ENCODE measurements at places on chromosomes 5 and 9.

DNA sequence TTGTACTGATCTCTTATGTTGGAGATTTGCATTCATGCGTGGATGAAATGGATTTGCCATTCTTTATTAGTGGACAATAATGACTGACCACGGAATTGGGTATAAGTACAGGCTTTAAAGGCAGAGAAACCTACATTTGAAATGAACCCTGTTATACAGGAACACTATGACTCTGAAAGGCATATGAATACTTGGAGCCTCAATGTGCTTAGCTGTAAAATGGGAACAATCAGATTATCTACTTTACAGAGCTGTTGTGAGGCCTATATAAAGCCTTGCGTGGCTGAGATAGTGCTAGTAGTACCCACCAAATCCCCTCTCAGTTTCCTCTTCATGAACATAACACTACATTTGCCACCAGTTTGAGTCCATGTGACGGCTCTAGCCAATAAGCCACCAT is 18.9 kb upstream of the MGAT1 start:
- DNase-seq = no peak

GRCh38 chr5:112734597-112734996 is 3.1 kb upstream of the APC start:
- no peak for DNase-seq

DNA sequence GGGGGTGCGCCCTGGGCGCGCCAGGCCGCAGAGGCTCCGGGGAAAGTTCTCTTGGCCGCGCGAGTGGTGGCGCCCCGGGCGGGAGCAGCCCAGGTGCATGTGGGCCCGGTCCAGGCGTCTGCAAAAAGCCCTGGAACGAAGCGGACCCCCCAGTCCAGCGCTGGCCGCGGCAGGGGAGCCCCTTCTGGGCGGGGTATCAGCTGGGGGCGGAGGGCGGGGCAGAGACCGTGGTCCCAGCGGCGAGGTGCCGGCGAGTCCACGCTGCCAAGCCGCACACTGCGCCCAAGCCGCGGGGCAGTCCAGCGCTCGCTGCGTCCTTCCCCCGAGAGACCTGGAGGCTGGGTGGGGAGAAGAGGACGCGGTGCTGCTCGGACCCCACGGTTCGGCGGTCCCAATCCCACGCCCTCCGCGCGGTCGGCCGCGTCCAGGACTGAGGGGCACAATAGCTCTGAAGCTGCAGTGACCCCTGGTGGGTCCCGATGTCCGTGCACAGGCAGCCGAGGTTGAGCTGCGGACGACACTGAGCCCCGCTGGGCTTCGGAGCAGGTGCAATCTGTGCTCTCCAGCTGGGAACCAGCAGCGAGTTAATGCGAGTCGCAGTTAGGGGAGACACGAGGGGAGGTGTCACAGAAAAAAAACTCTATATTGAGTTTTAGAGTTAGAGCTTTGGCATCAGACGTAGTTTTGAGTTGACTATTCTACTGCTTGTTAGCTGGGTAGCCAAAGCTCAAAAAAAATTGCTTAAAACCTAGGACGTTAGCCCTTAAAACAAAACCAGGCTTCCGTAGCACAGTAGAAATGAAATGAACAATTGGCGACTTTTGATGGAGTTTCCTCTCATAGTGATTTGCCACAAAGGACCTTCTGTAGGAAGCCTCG is 1.1 kb upstream of the EPB41L4A start:
- peak; percentile 72 for DNase-seq

- DNase-seq = no peak
Observed at GRCh38 chr5:178793151-178793550, 62.7 kb upstream of the ZNF354A start.

GRCh38 chr9:93708289-93708986 is 132.1 kb downstream of the PHF2 start:
- DNase-seq = no peak

DNA sequence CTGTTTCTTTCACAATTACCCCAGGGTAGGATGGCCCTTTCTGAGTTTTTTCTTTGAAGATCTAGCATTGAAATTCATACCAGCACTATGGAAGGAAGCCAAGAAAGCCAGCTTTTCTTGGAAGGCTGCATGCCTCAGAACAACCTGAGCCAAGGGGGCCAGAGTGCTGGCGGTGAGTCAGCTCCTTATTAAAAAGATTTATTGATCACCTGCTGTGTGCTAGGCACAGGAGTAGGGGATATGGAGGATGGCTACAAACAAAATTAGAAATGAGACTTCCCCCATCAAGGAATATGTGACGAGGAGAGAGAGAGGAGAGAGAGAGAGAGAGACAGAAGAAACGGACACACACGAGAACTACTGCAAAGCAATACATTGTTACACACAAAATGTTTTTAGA is 184.6 kb upstream of the PUM3 start:
- no peak for DNase-seq

GRCh38 chr5:162529209-162529608 is 461.6 kb downstream of the GABRG2 start:
- no peak for DNase-seq

DNA sequence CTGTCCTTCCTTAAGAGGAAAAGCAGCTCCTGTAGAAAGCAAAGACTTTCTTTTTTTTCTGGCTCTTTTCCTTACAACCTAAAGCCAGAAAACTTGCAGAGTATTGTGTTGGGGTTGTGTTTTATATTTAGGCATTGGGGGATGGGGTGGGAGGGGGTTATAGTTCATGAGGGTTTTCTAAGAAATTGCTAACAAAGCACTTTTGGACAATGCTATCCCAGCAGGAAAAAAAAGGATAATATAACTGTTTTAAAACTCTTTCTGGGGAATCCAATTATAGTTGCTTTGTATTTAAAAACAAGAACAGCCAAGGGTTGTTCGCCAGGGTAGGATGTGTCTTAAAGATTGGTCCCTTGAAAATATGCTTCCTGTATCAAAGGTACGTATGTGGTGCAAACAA is 42.3 kb downstream of the NR4A3 start:
- DNase-seq = no peak

DNA sequence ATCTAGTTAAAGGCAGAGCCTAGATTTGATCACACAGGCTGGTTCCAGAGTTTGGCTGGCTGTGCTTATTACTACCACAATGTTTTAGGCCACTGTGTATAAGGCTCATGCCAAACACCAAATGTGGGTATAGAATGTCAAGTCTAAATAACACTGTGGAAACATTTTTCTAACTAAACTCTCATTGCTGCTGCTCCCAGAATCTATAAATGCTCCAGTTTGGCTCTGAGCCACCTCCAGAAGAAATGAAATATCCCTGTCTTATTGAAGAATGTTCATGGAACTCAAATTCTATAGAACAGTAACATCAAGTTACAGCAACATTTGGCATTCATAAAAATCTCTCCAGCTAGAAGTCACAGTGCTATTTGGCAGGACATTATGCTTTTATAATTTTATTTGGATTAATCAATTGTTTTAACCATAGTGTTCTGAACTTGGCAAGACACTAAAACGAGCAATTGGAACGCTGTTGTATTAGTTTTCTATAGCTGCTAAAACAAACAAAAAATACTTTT is 178.1 kb upstream of the COX7C start:
- no peak for DNase-seq

DNA sequence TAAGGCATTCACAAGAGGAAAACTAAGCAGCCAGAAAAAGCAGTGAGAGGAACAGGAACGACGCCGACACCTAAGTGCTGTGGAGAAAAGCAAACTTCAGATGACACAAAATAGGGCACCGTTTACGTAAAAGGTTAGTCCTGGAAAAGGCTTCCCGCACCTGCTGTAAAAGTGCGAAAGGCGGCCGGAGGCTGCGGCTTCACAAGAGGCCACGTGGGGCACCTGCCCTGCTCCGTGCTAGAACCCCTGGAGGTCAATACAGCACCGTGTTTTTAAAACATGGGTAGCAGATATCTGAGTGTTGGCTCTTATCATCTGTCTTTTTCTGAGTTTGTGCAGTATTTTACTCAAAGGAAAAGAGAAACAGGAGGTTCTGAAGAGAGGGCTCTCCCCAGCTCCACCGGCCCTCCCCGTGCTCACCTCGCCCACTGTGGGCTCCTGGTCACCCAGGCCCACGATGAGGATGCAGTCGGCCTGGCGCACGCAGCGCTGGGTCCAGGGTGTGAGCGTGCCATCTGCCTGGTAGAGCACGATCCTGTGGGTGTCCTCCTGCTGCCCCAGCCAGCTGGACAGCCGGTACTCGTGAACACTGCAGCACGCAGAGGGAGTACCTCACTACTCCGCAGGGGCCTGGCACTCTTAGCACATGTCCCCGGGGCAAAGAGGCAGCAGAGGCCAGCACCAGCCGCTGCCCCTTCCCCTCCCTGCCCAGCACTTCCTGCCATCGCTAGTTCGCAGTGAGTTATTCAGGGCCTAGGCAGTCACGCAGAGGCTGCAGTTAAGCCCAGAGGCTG is 21.0 kb upstream of the NSMF start:
- no peak for DNase-seq

DNA sequence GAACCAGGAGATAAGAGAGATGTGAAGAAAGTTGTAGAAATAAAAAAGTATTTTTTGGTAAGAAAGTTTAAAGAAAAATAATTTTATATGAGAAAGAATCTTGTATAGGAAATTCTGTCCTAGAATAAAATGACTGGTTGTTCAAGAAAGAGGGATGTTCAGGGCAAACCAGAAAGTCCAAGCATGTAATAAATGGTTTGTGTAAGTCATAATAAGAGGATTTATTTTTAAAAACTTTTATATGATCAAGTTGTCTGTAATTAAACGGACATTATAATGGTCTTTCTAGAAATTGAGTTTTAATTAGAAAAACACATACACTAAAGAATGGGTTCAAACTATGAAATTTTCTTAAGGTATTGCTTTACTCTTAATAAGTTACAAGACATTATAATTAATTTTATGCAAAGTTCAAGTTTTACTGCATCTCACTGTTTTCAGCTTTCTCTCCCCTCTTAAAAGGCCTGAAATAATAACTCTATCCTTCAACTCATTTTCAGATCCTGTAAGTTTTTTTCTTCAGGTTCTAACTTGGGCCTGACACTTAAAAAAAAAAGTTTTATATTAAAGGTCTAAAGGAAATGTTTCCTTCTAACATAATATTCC is 56.1 kb upstream of the ZNF300 start:
- no peak for DNase-seq

DNA sequence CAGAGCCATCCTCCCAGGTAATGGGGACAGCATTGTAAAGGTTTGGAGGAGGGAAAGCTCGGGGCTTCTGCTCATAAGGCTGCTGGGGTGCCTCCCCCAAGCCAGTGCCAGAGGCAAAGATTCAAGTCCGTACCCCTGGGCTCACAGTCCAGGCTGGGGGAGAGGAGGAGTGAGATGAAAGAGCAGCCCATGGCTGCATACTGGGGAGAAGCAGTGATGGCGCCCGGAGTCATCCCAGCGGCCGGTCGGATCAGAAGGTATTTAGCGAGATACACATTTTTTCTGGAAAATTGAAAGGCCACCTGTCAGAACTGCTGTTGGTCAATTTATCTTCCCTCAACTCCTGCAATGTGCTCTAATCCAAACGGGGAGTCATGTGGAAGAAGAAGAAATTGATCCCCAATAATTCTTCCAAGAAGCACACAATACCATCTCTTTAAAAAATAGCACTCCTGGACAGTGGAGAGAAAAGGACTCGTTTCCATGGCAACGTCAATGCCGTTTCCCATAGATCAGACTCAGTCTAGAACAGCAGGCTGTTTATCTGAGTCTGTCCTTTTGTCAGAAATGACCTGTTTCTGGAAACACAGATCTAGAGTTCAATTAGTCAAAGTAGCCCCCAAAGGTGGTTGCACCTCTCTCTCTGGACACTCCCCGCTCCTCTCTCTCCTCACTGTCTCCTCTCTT is 65.9 kb downstream of the NSG2 start:
- DNase-seq = no peak

GRCh38 chr5:157917491-157917890 is 58.5 kb upstream of the CLINT1 start:
- DNase-seq = no peak
